ENCODE measurements at places on chromosomes 4 and X.

DNA sequence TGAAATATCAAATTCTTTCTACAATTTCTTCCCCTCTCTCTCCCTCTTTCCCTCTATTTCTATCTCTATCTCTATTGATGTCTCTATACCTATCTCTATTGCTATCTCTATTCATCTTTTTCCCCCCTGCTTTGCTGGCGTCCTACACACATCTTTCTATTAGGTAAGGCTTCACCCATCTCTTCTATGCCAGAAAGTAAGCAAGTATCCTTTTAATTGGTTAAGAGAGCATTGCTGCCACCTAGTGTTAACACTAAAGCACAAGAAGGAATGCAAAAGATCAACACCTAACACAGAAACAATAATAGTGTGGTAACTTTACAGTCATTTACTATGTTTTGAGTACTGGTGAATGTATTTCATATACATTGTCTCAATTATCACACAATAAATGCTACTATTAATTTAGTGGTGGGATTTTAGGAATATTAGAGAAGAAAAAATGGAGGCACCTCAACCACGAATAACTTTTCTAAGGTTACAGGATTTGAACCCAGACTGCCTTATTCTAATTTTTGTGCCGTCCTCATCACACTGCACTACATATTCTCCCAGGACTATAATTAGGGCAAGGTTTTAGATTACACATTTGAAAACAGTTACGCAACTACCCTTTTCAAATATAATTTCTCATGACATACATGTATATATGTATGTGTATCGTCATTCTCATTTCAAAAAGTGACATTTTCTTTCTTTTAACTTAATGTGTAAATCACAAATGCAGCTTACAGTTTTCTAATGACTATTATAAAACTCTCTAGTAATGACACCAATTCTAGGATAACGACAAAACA lies 3.7 kb upstream of the C4orf36 start:
- H3K4me3 ChIP-seq: no peak overlapping the region
- peaks cover 18% of the 10 kb centered on the region for H3K27me3 ChIP-seq
- no peak for DNase-seq
- no peak overlapping the region for H3K27ac ChIP-seq

GRCh38 chr4:10267066-10267465 lies 150.5 kb upstream of the WDR1 start:
- no peaks in the 10 kb centered on the region for H3K27me3 ChIP-seq
- no peak overlapping the region for H3K4me3 ChIP-seq
- H3K4me1 ChIP-seq: no peaks in the 10 kb centered on the region
- no peak for DNase-seq

- H3K36me3 ChIP-seq: no peaks in the 10 kb centered on the region
- H3K4me3 ChIP-seq: no peak overlapping the region
- no peak for DNase-seq
- no peaks in the 10 kb centered on the region for H3K4me1 ChIP-seq
- peaks cover 8% of the 10 kb centered on the region for H3K27me3 ChIP-seq
These were observed 218.6 kb downstream of the CHM start for GRCh38 chrX:85828771-85829170.

- no peak for DNase-seq
- H3K27ac ChIP-seq: no peak overlapping the region
- H3K36me3 ChIP-seq: peaks cover 45% of the 10 kb centered on the region
- H3K27me3 ChIP-seq: peaks cover 49% of the 10 kb centered on the region
- H3K4me1 ChIP-seq: no peaks in the 10 kb centered on the region
These were observed 227.3 kb upstream of the ZC4H2 start for GRCh38 chrX:65203545-65203944.

GRCh38 chr4:147367891-147368290 lies 113.0 kb upstream of the EDNRA start:
- no peak overlapping the region for H3K4me3 ChIP-seq
- no peaks in the 10 kb centered on the region for H3K4me1 ChIP-seq
- H3K27ac ChIP-seq: no peak overlapping the region
- H3K27me3 ChIP-seq: no peaks in the 10 kb centered on the region
- H3K36me3 ChIP-seq: no peaks in the 10 kb centered on the region

DNA sequence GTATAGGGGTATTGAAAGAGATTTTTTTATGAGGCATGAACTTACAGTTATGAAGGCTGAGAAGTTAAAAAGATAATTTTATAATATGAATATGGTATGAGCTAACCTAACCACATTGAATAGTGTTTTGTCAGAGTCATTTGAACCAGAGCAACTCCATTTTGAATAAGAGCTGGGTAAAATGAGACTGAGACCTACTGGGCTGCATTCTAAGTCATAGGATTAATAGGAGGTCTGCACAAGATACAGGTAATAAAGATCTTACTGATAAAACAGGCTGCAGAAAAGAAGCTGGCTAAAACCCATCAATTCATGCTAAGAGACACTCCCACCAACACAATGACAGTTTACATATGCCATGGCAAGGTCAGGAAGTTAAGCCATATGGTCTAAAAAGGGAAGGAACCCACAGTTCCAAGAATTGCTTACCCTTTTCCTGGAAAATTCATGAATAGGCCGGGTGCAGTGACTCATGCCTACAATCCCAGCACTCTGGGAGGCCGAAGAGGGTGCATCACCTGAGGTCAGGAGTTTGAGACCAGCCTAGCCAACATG lies 209.2 kb downstream of the TECRL start:
- no peak for DNase-seq
- H3K4me3 ChIP-seq: no peak overlapping the region
- no peaks in the 10 kb centered on the region for H3K36me3 ChIP-seq
- H3K4me1 ChIP-seq: no peaks in the 10 kb centered on the region

DNA sequence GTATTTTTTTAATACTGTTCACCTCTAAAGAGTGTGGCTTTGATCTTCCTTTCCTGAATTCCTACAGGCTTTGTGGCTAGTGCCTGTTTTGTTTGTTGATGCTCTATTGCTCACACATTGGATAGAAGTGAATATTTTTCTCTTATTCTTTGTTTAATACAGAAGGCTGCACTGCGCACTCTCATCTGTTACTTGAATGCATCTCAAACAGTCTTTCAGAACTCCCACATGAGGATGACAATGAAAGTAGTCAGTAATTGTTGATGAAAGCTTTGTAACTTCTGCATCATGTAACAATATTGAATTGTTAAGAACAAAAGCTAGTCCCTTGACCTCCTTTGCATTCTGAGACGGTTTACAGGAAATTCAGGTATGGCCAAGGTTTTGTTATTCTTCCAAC lies 29.1 kb upstream of the GALNT7 start:
- no peaks in the 10 kb centered on the region for H3K4me1 ChIP-seq
- no peak overlapping the region for H3K27ac ChIP-seq
- no peak for DNase-seq
- no peak overlapping the region for H3K4me3 ChIP-seq

DNA sequence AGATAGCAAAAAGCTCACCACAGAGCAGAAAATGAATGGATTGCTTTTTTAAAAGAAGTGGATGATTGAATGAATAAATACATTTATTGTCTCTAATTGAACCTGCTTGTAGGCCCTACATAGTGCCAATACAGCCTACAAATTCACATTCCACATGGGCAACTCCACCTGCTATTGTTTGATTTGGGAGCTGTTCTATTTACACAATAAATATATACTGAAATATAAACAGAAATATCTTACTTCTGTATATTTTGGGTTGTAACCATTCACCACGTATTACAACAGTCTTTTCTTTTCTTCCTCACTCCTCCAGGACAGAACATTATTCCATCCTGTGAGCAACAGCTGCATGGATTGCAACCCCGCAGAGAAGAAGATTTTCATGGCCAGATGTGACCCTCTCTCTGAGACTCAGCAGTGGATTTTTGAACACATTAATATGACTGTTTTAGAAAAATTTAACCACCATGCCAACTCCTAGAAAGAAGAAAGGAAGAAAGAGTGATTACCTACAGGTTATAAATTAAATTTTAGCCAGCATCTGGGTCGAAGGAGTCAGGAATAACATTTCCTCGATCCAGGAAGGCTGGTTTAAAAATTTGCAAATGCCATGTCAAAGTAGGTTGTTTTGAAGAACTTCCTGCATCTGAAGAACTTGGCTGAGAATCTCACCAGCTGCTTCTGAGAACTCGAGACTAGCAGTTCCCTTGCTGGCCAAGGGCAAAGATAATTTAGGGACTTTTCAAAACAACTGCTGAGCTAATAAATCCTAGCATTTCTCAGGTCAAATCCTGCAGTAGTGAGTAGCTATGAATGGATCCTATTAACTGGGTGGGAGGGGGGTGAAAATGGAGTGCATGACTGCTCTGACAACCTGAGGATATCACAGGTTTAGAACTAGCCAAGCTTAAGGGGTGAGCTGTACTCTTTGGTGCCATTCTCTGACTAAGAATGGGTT lies 128.7 kb upstream of the GALNT7 start:
- no peak overlapping the region for H3K27ac ChIP-seq
- H3K4me3 ChIP-seq: no peak overlapping the region
- DNase-seq: no peak
- H3K27me3 ChIP-seq: peaks cover 35% of the 10 kb centered on the region
- H3K36me3 ChIP-seq: no peaks in the 10 kb centered on the region

DNA sequence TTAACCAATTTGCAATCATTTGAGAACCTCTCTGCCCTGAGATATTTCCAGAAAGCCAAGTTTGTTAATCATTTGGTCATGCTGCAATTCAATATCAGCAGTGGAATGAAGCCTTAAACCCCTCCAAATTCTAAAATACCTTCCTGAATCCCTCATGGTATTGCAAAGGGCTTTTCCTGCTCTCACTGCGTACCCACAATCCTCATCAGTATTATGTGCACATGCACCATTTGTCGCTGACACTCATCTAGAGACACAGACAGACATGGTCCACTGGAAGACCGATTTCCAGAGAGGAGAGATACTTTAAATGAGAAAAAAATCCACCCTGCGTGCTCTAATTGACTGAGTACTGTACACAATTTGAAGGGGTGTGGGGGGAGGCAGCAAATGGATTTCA lies 104.4 kb downstream of the GPC3 start:
- no peak overlapping the region for H3K4me3 ChIP-seq
- DNase-seq: no peak
- no peak overlapping the region for H3K27ac ChIP-seq
- H3K27me3 ChIP-seq: peaks cover 32% of the 10 kb centered on the region
- no peaks in the 10 kb centered on the region for H3K36me3 ChIP-seq

GRCh38 chr4:40594261-40595178 lies 35.1 kb downstream of the RBM47 start:
- H3K27me3 ChIP-seq: peaks cover 3% of the 10 kb centered on the region
- no peak overlapping the region for H3K4me3 ChIP-seq
- no peaks in the 10 kb centered on the region for H3K36me3 ChIP-seq
- no peaks in the 10 kb centered on the region for H3K4me1 ChIP-seq
- DNase-seq: no peak

DNA sequence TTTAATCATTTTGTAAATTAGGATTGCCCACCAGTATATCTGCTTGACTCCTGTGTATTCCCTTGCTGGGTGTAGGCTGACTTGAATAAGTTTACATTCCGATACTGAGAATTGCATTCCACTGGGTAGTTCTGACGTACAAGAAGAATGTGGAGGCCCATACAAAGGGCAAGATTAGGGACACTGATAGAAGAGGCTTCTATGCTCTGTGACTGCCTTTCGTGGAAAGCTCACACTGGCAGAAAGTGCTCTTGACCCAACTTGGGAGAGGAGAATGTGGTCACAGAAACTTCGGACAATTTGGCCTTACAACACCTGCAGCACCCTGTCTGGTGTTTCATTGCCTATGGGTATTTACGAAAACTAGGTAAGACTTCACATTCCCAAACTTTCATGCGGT lies 126.3 kb downstream of the RAPGEF2 start:
- no peak overlapping the region for H3K27ac ChIP-seq
- H3K4me1 ChIP-seq: peaks cover 37% of the 10 kb centered on the region
- no peak overlapping the region for H3K4me3 ChIP-seq
- DNase-seq: no peak
- H3K27me3 ChIP-seq: no peaks in the 10 kb centered on the region

DNA sequence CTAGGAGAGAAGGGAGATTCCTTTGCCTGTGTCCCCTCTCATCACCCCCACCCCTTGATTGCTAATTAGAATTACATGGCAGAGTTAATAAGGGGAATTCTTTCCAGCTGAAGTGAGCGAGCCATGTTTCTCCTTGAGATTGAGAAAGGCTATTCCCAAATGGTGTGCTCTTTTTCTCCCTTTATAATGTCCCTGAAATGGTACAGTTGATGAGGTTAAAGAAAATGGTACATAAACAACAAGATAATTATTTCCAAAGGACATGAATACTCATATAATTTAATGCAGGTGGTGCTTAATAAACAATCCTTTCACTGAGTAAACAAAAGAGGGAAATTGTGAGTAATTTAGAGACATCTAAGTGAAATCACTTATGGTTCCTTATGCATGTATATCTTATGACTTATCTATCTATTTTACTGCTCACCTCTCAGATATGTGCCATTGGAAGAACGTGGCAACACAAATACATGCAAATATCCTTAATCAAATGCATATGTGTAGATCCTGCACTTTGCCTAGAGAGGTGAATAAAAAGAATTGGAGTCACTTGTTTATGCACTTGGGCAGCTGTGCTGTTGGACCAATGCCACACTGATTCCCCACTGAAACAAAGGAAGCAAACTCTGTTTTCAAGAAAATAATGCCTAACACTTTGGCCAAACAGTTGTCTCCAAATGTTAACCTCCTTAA lies 106.6 kb upstream of the WDR44 start:
- H3K36me3 ChIP-seq: no peaks in the 10 kb centered on the region
- H3K27me3 ChIP-seq: peaks cover 33% of the 10 kb centered on the region
- no peak overlapping the region for H3K27ac ChIP-seq
- no peak overlapping the region for H3K4me3 ChIP-seq

DNA sequence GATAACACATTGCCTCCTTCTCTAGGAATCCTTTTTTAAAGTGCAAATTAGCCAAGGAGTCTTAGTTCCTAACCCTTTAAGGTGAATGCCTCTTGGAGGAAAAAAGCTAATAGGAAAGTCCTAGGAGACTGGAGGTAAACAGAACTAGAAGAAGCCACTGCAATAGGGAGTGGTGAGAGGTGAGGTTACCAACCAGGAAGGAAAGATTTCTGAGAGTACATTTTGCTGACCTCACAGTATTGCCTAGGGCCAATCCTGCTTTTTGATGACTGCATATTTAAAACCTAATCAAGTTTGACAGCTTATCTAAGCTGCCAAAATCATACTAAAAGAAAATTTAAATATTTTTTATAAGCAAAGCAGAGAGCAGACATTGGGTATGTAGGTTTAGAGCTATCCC lies 7.3 kb upstream of the CUL4B start:
- no peak overlapping the region for H3K4me3 ChIP-seq
- no peaks in the 10 kb centered on the region for H3K36me3 ChIP-seq
- DNase-seq: no peak
- no peak overlapping the region for H3K27ac ChIP-seq
- H3K4me1 ChIP-seq: peaks cover 3% of the 10 kb centered on the region

GRCh38 chr4:152399246-152399645 lies 136.6 kb downstream of the FBXW7 start:
- H3K27me3 ChIP-seq: no peaks in the 10 kb centered on the region
- H3K4me3 ChIP-seq: no peak overlapping the region
- no peak overlapping the region for H3K27ac ChIP-seq
- H3K4me1 ChIP-seq: peaks cover 47% of the 10 kb centered on the region
- no peak for DNase-seq

- no peak overlapping the region for H3K4me3 ChIP-seq
- H3K27ac ChIP-seq: no peak overlapping the region
- H3K36me3 ChIP-seq: no peaks in the 10 kb centered on the region
These were observed 21.1 kb downstream of the PLP1 start for GRCh38 chrX:103797691-103798090.

GRCh38 chr4:84948056-84948455 lies 18.4 kb downstream of the WDFY3 start:
- H3K36me3 ChIP-seq: no peaks in the 10 kb centered on the region
- no peak for DNase-seq
- no peak overlapping the region for H3K4me3 ChIP-seq
- H3K27ac ChIP-seq: no peak overlapping the region
- H3K27me3 ChIP-seq: no peaks in the 10 kb centered on the region

All from activated T-cell treated with anti-CD3 and anti-CD28 coated beads, Interleukin-2, amount 50 U/mL, for 24 hours (primary cell).